ENCODE measurements at places on chromosomes 13 and 19. TPM values are rescaled to one million over a fixed set of nuclear protein-coding genes. Genes with fewer than 3 reads are reported as not detected.

DNA sequence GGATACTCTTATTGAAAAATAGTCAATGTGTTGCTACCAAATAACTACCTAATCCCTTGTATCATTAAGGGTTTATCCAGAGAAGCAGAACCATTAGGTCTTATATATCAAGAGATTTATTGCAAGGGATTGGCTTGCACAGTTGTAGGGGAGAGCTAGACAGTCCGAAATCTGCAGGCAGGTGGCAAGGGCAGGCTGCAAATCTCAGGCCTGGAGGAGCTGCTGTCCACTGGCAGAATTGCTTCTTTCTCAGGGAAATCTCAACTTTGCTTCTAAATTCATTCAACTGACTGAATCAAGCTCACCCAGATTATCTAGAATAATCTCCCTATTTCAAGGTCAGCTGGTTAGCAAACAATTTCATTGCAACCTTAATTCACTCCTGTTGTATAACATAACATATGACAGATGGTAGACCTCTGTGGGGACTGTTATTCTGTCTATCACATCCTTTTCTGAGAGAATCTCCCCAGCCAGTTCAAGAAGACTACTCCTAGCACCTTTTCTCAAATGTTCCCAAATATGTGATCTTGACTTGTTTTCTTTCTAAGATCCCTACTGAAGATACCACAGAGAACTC lies 194.2 kb downstream of the NHLRC3 start:
- no peak for DNase-seq

DNA sequence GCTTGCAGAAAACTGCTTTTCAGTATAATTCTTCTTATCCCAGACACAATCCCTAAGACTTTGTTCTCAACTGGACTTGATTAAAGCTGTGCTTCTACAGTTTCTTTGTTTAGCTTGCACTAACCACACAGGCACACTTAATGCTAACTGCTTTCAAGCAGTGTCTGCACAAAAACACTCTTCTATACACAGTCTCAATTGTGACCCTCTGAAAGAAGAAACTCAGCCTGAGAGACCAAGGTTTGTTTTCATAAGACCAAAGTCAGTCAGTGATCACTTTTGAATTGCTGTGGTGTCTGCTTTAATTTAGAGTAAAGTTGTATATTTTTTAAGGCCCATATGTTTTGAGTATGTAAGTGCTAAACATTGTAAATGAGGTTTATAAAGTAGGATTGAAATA lies 431.2 kb downstream of the KCTD12 start:
- no peak for DNase-seq

DNA sequence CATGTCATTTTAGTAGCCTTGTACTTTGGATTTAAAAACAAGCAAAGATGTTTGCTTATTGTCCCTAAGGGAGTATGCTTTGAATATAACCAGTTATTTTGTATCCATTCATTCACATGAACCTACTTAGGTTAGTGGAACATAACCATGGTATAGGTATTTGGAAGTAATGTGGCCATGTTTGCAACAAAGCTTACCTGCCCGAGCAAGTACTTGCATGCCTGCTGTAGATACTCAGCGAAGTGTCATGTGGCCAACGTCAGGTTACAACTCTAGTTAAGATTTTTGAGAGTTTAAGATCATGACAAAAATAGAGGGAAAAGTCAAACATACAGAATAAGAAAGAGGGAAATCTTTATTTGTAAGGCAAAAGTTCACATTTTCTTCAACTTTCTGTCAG lies 57.2 kb downstream of the COG6 start:
- no peak for DNase-seq

GRCh38 chr19:34731019-34731829 lies 2.8 kb upstream of the ZNF181 start:
- no peak for DNase-seq

DNA sequence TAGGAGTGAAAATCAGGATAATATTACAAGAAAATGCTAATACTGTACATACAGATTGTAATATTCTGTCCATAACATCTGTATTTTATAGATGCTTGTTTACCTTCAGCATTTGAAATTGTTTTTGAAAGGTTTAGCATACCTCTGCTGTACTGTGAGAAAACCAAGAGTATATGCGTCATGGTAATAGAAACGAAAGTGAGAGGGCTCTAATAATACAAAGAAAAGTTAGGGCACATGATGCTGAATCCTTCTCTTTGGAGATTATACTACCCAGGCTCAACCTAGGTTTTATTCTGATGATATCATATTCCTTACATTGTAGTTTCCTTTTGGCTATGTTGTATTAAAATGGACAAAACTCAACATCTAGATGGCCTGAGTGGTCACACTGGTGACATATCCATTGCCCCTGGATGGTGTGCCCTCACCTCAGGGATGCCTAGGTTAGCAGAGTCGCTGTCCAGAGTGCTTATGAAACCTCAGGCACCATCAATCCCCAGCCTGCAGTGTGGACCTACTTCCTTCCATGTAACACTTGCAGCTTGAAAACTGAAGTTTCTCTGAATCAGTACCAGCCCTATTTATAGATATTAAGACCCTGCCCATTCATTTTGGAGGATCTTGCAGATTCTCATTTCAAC lies 253.7 kb downstream of the KCTD12 start:
- peak; percentile 22 for DNase-seq

- no peak for DNase-seq
Measured at GRCh38 chr19:29630655-29631054, 24.6 kb downstream of the POP4 start.

DNA sequence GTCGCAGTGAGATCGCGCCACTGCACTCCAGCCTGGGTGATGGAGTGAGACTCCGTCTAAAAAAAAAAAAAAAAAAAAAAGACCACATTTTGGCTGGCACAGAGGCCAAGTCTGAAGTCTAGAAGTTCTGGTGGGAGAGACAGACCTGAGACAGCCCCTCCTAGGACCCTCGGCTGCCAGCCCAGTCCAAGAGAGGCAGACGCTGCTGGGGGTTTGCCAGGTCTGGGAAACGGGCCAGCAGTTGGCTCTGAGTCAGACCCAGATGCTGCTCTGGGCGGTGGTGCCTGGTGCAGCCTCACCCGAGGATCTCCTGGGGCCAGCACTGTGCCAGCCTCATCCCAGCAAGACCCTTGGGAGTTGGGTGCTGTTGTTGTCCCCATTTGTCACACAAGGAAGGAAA lies 5.8 kb downstream of the FCHO1 start:
- DNase-seq, result no peak

GRCh38 chr13:95660981-95661581 lies 15.9 kb upstream of the DNAJC3 start:
- no peak for DNase-seq

DNA sequence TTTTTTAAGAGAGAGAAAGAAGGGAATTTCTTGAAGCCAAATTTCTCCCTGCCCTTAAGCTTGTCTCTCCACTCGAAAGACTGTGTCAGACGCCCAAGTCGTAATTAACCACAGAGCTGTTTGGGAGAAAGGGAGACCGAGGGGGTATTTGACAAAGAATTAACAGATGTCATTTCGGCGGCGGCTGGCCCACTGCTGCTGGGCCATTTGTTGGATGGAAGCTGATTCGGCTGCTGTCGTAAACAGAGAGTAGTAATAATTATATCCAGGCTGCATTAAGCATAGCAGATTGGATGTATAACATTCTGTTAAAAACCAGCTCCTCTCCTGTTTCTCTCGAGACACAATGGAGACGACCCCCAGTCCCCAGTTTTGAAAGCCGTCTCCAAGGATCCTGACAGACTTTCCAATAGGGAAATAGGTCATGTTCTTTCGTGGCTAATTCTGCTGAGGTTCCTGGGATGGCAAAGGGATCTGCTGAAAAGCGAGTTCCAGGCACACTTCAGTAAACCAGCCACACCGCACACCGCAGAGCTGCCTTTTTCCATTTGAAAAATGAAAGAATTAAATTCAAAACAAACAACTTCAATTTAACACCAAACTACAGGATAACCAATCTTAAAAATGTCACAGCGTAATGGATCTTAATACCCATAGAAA lies 71.5 kb downstream of the KCTD15 start:
- DNase-seq, result no peak

DNA sequence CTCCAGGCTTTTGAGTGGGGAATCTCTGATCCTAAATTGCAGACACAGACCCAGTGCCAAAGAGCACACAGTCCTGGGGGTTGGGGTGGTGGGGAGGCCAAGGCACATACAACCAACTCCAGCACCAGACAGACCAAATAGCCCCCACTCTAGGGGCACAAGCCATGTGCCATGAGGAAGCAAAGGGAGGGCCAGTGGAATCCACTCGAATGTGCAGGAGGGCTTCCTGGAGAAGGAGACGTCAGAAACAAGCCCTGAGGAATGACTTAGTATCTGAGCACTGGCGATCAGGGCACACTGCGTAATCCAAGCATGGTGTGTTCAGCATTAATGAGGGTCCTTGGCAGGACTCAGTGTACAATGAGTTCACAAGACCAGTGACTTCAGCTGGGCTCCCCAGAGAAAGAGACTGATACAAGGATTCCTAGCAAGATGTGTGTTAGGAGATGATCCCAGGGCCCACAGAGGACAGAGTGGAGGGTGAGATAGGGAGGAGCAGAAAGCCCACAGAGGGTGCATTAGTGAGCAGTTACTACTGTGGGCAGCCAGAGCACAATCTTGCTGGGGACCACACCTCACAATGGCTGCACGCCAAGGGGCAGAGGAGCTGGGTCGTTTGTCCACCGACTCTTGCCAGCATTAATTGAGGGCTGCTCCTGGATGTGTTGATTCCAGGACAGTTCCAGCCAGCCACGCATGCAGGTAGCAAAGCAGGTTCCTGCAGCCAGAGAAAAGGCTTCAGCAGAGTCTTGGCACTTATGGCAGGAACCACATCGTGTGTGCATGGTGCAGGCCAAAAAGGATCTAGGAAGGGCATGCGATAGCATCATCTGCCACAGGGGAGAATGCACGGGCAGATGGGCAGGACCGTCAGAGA lies 152.6 kb upstream of the VSTM2B start:
- no peak for DNase-seq

DNA sequence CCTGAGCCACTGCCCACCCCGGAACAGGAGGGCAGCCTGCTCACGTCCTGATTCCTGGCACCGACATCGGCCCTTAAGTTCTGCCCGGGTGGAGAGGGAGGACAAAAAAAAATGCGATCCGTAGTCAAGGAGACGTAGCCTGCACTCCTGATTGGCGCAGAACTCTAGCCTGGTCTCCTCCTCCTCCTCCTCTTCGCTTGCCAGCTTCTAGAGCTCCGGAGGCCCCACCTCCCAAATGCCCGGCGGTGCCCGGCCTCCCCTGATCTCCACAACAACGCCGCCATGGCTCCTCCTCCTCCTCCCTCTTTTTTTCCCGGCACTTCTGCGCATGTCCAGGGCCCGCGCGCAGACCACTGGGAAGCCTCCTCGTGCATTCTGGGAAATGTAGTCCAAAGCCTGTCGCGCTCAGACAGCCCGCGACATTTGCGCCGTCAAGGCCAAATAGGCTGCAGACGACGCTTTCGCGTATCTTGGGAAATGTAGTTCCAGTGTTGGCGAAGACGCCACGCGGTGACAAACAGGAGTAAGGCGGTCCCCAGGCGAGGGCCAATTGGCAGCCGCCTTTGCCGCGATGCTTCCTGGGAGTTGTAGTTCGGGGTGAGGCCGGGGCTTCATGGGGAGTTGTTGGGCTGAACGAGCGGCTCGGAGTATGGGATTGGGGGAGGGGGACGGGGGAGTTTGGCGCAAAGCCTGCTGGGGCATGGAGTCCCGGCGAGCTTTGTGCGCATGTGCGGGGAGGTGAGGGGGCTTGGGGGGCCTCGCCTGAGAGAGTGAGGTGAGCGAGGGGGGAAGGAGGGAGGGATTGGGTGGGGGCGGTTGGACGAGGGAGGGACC lies at the start of gene ZNF444:
Gene ZNF444, plus strand, starts transcription at position 705 of the 834 bp plus-strand sequence. CDS start 5,625 bp downstream, outside the sequence.
- peak; percentile 98 for DNase-seq

DNA sequence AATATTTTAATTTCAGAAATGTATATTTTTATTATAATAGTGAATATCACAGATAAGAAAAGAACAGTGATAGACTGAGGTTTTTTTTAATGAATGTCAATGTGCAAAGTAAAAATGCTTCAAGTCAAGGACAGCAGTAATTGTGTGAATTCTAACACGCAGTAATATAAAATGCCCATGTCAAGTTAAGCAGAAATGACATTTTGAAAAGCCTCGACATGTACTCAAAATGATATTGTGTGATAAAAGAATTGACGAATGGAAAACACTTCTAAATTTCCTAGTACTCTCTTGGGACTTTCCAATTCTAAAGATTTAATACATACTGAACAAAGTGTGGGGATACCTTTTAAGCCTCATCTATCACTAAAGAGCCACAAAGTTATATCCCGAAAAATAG lies 172.6 kb downstream of the SLITRK6 start:
- no peak for DNase-seq

DNA sequence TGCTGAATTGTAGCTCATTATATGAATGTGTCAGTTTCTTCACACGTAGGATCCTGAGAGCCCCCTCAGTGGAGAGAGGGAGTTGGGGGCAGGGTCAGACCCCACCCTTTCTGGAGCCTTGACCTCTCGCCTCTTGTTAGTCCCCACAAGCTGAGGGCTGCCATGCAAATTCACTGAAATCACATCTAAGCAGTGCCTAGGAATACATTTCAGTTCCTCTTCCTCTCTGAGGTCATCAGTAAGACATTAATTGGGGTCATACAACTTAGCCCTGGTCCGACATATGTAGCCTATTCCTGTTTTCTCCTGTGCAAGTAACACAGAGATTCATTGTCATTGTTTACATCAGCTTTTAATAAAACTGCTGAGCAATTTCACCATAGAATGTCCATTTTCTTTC lies 30.0 kb downstream of the MYO9B start:
- no peak for DNase-seq

GJB6 gene
- 3.1 TPM for total RNA-seq

ZNF91 gene
- 149 TPM for total RNA-seq

ZNF440 gene
- total RNA-seq, result 21.9 TPM

STRN4 gene
- 117 TPM for total RNA-seq

TUBA3C gene
- not detected for total RNA-seq

HSH2D gene
- 0.72 TPM for total RNA-seq

BLOC1S3 gene
- 9.1 TPM for total RNA-seq
